Activated CD4-positive, alpha-beta T cell treated with anti-CD3 and anti-CD28 coated beads, Interleukin-10, Interleukin-2, amounts not matched to agents 100 ng/mL and 50 ng/mL, durations not matched to agents 16 hours and 8 hours (primary cell): ENCODE measurements at places on chromosomes 5 and 9.

DNA sequence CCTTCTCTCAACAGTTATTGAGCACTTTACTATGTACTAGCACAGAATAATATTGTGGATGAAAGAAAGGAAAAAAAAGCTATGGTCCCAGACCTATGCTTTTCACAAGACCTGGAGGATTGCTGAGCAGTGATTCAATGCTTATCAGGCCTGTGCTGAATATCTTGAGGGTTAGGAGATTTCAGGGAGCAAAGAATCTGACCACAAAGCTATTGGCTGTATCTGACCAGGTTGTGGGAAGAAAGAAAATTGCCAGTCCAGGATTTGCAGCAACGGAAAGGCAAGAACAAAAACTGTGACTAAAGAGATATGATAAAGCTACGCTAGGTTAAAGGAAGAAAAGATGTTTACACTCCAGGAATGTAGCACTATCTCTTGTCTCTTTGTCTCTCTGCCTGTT is 14.9 kb upstream of the MACIR start:
- DNase-seq: no peak

- no peak for DNase-seq
Observed at GRCh38 chr9:89530726-89531125, 32.8 kb upstream of the SEMA4D start.

- DNase-seq: no peak
Observed at GRCh38 chr9:38388283-38389223, 3.9 kb upstream of the ALDH1B1 start.

GRCh38 chr9:107584186-107584585 is 94.6 kb upstream of the KLF4 start:
- DNase-seq: no peak

- DNase-seq: peak; percentile 66
Observed at GRCh38 chr5:82351754-82352145, 73.6 kb upstream of the RPS23 start.

DNA sequence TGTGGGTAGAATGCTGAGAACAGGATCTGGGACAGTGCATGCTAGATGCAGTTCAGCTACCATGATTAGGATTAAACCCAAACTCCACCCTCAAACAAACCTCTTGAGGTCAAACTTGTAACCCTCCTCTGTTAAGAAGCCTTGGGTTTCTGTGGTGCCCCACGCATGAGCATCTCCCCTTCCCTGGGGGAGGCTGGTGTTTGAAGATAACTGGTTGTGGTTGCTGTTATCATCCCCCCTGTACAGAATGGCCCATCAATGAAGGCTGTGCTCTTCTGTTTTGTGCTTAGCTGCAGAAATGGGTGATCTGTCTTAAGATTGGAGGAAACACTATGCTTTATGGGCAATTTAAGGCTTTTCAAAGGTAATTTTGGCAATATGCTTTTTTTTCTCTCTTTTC is 4.4 kb upstream of the DAB2IP start:
- DNase-seq: no peak

GRCh38 chr5:43649256-43649655 is 46.3 kb downstream of the NNT start:
- DNase-seq: no peak

GRCh38 chr9:137136881-137137607 is 1.9 kb upstream of the GRIN1 start:
- no peak for DNase-seq

DNA sequence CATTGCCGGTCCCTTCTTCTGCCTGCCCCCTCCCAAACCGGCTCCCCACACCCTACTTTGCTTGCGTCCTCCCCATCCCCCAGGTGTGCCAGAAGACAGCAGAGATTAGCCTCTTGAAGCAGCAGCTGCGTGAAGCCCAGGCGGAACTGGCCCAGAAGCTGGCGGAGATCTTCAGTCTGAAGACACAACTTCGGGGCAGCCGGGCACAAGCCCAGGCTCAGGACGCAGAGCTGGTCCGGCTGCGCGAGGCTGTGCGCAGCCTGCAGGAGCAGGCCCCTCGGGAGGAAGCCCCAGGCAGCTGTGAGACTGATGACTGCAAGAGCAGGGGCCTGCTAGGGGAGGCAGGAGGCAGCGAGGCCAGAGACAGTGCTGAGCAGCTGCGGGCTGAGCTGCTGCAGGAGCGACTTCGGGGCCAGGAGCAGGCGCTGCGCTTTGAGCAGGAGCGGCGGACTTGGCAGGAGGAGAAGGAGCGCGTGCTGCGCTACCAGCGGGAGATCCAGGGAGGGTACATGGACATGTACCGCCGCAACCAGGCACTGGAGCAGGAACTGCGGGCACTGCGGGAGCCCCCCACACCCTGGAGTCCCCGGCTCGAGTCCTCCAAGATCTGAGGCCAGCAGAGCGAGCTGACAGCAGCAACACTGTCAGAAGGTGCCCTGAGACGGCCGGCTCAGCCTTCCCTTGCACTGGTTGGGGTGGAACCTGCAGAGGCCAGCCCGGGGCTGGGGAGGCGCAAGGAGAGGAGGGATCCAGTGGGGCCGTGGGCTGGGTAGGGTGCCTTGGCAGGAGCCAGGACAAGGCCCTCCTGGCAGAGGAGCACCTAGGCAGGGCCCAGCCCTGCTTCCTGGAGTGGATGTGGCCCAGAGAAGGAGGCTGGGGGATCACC is 8.3 kb downstream of the N4BP3 start:
- no peak for DNase-seq

GRCh38 chr9:26013199-26013598 is 335.0 kb upstream of the TUSC1 start:
- DNase-seq: no peak

GRCh38 chr9:110555551-110556331 is 23.8 kb downstream of the SVEP1 start:
- DNase-seq: no peak

DNA sequence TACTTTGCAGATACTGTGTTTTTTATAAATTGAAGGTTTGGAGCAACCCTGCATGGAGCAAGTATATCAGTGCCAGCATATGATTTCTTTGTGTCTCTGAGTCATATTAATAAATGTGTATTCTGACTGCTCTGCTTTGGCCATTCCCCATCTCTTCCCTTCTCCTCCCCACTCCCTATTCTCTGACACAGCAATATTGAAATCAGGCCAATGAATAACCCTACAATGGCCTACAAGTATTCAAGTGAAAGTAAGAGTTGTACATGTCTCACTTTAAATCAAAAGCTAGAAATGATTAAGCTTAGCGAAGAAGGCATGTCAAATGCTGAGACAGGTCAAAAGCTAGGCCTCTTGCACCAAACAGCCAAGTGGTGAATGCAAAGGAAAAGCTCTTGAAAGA is 82.2 kb upstream of the TLX3 start:
- DNase-seq: peak; percentile 38

DNA sequence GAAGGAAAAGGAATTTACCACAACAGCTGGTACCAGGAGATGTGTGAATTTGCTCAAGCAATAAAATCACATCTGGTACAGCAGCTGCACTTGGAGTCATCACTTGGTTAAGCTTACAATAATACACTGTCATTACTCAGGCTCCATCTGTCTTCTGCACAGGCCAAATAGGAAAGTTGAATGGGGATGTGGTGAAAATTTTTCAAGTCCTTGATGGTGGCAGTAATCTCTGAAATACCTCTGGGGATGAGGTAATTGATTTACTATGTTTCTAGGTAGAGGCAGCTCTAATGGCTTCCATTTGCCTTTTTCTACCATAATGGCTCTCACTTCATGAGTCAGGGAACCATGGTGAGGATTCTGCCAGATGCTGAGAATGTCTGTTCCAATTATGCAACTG is 206.8 kb upstream of the ATP10B start:
- DNase-seq: no peak

DNA sequence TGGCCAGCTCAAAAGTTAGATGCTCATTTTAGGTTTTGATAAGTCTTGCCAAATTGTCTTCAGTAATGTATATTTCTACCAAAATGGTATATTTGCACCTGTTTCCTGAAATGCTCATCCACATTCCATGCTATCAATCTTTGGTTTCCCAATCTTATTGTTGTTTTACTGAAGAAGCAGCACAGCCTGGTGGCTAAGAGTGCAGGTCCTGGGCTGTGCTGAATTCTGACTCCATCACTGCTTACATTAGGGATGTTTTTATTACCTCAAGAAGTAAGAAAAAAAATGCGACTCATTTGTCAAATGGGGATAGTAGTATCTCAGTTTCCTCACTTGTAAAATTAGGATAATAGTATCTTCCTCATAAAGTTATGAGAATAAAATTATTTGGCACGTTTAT is 13.6 kb upstream of the S100Z start:
- DNase-seq: no peak

DNA sequence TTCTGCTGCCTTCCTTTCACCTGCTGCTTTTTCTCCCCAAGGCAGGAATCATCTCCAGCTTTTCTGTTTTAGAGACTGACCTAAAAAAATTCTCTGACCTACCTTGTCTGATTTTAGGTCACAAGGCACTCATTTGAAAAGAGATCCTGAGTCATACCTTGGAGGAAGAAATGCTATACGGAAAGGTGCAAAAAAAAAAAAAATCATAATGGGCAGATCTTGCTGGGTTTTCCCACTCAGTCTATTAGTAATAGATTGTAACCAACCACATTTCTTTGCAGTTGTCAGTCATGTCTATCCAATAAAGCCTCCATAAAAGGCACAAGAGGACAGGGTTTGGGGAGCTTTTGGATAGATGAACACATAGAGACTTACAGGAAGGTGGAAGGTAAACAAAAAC is 70.0 kb downstream of the MTREX start:
- DNase-seq: peak; percentile 18

GRCh38 chr9:125484350-125485282 is 222.4 kb downstream of the MAPKAP1 start:
- no peak for DNase-seq

- no peak for DNase-seq
Observed at GRCh38 chr5:93578813-93579691, 2.0 kb downstream of the NR2F1-AS1 start.

- DNase-seq: no peak
Observed at GRCh38 chr9:107653263-107653821, 163.8 kb upstream of the KLF4 start.

DNA sequence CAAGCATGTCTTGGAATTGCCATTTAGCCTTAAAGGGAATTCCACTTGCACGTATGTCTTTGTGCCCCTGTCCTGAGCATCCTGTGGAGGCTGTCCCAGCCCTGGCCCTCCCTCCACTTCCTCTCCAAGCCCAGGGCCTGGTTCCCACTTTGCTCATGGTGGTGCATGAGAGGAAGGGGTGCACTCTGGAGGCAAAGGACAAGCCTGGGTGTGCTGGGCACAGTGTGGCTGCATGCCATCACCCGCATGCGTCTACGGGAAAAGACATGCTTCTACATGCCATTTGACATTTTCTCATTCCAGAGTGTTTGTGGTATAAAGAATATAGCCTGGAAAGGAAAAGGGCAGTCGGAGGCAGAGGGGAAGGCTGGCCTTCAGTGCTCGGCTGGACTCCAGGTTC is 7.2 kb upstream of the IRX2 start:
- no peak for DNase-seq

GRCh38 chr9:71249729-71250317 is 128.4 kb upstream of the TRPM3 start:
- peak; percentile 37 for DNase-seq

DNA sequence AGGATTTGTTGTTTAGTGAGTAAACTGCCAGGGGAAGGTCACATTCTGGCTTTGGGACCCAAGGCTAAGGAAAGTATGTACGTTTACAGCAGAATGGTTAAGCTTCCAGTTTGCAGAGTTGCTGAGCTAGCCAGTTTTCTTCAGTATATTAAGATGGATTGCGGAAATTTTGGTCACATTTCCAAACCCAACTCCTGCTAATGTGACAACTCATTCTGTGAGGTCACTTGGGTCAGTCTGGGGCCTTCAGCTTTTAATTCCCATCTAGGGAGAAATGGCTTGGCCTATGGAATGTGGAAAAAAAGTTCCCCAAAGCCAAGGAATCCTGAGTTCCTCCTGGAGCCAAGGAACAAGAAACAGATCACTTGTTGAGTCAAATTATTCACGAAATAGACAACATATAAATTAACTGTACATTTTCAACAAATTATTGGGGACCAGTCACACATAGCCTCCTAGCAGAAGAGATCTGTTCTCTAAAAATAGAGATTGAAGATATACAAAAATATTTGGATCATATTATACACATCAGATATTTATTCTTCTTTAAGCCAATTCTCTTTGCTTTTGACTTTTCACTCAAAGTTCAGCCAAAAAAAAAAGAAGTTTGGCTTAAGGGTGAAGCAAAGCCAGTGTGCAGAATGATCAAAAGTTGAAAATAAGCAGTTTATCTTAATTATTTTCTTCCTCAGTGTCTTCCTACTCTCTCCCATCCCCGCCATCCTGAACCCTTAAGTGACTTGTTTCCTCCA is 8.8 kb downstream of the KCNV2 start:
- no peak for DNase-seq

- no peak for DNase-seq
Observed at GRCh38 chr5:57738301-57738700, 255.7 kb upstream of the ACTBL2 start.

DNA sequence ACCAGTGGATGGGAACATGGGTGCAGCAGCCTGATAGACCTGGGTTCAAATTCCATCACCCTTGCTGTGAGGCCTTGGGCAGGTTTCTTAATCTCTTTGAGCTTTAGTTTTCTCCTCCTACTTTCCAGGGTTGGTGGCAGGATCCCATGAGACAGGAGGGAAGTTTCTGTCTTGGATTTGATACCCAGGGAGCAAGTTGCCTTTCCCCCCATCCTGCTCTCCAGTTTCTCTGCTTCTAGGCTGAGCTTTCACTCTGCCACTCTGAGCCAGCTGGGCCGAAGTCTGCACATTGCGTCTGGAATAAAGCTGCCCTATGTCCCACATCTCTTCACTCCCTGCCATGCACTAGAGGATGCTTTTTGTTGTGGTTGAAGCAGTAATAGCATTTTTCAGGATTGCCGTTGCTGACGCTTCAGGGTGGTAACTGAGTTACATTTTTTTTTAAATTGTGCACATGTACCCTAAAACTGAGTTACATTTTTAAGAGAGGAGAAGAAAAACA is 40.5 kb upstream of the ANGPTL2 start:
- no peak for DNase-seq

DNA sequence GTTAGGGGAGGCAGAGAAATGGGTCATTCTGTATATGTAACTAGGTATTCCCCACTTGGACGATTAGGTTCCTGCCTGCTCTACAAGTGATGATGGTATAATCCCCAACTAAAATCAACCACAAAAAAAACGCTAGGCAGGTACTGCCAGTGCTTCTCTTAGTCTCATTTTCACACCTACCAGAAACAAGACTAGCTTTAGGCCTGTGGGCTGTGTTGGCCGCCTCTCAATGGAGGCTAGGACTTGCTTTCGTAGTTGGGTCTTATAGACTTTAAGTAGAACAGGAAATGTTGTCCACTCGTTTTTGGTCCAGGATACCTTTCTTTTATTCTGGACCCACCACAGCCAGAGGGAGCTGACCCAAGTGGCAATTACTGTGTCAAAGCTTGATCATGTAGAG is 111.8 kb downstream of the UNC13B start:
- DNase-seq: peak; percentile 57
